ENCODE measurements at places on chromosomes 16 and 17. TPM values are rescaled to one million over a fixed set of nuclear protein-coding genes. Genes with fewer than 3 reads are reported as not detected.

Gene SLC9A5
- 3.4 TPM for total RNA-seq

Gene CD300LB
- total RNA-seq: not detected

Gene CCDC78
- 4.9 TPM for total RNA-seq

Gene TP53TG3D
- 0.56 TPM for total RNA-seq

Gene CNGB1
- not detected for total RNA-seq

All from smooth muscle cell of the pulmonary artery (primary cell).